ENCODE measurements at places on chromosomes 2 and 18.

- no peak for DNase-seq
These were observed 6.0 kb downstream of the PNO1 start for GRCh38 chr2:68163641-68164040.

- DNase-seq, result no peak
These were observed 1.3 kb downstream of the CDCA7 start for GRCh38 chr2:173355866-173356508.

- no peak for DNase-seq
These were observed 4.4 kb downstream of the TNFAIP6 start for GRCh38 chr2:151361674-151362370.

- peak; percentile 33 for DNase-seq
These were observed 56.0 kb downstream of the TEX44 start for GRCh38 chr2:231648579-231649174.

- no peak for DNase-seq
These were observed 57.6 kb upstream of the IGFBP5 start for GRCh38 chr2:216752855-216753505.

GRCh38 chr18:34965108-34965507, 76.1 kb upstream of the MAPRE2 start:
- no peak for DNase-seq

- DNase-seq, result no peak
These were observed 1217.0 kb upstream of the ZEB2 start for GRCh38 chr2:145736871-145737270.

- DNase-seq, result no peak
These were observed 15.4 kb upstream of the FOSL2 start for GRCh38 chr2:28377195-28377816.

DNA sequence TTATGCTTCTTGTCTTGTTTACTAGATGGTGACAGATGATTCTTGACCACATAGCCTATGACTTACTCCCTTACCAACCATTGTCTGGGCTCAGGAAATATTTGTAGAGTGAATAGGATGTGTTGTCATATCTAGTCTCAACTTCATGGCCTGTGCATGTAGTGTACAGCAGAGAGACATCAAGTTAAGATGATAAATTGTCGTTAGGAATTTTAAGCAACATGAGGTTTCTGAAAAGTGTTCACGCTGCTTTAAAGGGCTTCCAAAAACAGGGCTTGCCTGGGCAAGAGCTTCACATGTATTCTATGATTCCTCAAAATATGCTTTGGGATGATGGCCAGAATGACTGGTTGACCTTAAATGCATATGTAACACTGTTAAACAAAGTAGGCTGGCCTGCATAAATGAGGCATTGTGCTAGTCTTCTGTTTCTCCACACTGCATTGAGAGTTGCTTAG, 424.0 kb downstream of the RND3 start:
- DNase-seq, result no peak

- DNase-seq, result no peak
These were observed 43.0 kb downstream of the OSGEPL1 start for GRCh38 chr2:189719571-189719970.

- no peak for DNase-seq
These were observed 118.9 kb downstream of the VWA3B start for GRCh38 chr2:98205889-98206288.

DNA sequence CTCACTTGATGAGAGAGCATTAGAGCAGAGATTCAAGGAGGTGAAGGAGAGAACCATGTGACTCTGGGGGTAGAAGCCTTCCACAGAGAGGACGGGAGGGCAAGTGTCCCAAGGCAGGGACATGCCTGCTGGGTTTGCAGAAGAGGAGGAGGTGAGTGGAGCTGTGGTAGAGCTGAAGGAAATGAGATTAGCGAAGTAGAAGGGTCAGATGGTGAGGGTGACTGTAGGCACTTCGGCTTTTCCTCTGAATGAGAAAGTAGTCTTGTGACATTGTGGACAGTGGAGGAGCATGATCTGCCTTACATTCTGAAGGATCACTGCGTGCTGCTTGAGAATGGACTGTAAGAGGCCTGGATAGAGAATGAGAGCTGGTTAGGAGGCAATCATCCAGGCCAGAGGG, 126.0 kb downstream of the NXPH2 start:
- no peak for DNase-seq

GRCh38 chr2:29174937-29175336, 59.7 kb downstream of the CLIP4 start:
- no peak for DNase-seq

DNA sequence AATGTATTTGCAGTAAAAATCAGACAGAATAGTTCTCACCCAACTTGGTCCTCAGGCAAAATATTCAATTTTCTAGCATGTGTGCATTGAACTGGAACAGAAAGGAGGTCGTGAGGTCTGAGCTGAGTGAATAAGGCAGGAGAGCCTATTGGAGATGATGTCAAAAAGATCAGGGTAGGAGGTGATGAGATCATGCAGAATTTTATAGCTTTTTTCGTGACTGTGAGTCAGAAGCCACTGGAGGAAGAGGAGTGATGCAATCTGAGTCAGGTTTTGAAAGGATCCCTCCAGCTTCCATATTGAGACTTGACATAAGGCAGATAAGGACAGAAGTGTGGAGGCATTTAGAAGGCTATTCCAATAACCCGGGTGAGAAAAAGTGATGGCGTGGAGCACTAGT, 299.5 kb upstream of the SOX11 start:
- no peak for DNase-seq

GRCh38 chr18:52991246-52991645, 651.2 kb downstream of the DCC start:
- no peak for DNase-seq

GRCh38 chr2:37829616-37830395, 95.3 kb upstream of the RMDN2 start:
- no peak for DNase-seq

DNA sequence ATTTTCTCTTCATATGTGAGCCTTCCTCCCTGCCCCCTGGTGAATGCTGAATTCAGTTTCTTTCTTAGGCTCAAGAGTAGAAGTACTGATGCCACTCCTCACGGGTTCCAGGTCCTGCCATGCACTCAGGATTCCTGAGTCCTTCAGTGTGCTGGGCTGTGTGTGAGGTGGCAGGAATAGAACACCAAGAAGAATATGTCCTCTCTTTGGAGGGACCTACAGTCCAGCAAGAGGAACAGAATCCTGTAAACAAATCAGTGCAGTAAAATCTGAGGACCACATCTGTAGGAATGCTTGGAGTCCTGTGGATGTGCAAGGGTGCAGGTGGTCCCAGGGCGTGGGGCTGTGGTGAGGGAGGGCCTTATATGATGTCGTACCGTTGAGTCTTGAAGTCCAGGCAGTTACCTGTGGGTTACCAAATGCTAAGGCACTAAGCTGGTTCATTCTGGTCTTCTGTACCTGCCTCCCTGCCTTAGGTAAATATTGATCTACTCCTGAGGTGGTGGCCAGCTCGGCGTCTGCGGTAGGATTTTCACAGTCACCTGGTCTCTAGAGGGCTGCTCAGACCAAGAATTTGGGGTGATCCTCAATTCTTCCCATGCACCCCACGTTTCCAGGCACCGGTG, 5.5 kb downstream of the ASAP2 start:
- DNase-seq, result no peak

- DNase-seq, result no peak
These were observed 6.6 kb downstream of the PSD4 start for GRCh38 chr2:113180131-113180946.

DNA sequence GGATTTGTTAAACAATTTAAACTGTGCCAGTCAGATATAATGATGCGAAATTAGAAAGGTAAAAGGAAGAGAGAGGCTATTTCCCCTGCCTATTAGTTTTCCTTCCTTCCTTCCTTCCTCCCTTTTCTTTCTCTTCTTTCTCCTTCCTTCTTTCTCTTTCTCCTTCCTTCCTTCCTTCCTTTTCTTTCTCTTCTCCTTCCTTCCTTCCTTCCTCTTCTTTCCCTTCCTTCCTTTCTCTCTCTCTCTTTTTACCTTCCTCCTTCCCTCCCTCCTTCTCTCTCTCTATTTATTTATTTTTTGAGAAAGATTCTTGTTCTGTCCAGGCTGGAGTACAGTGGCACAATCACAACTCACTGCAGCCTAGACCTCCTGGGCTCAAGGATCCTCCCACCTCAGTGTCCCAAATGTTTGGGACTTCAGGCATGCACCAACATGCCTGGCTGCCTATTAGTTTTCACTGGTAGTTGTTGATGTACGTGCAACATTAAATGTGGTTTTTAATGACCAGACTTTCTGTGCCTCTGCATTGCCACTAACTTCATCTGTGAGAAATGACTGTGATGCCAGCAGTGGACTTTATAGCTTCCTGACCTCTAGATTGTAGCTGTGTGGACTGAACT, 48.7 kb upstream of the NFE2L2 start:
- no peak for DNase-seq

DNA sequence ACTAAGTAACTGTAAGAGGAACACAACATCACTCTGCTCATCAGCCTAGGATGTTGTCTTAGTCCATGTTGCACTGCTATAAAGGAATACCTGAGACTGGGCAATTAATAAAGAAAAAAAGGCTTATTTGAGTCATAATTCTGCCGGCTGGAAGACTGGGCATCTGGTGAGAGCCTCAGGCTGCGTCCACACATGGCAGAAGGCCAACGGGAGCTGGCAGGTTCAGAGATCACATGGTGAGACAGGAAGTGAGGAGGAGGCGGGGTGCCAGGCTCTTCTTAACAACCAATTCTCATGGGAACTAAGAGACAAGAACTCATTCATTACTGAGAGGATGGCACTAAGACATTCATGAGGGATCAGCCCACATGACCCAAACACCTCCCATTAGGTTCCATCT, 46.8 kb downstream of the EPG5 start:
- no peak for DNase-seq

GRCh38 chr2:98463081-98463481, 18.4 kb downstream of the INPP4A start:
- no peak for DNase-seq

Measured in CD4-positive, alpha-beta T cell treated with Interleukin-4 for 4 hours (primary cell).